H54 (cell line): ENCODE measurements at places on chromosomes 7 and 10.
A peak's percentile ranks its signal among the peaks of the same experiment; 100 is the strongest.

GRCh38 chr10:11231285-11231684, 213.6 kb downstream of the CELF2 start:
- no peak for DNase-seq

DNA sequence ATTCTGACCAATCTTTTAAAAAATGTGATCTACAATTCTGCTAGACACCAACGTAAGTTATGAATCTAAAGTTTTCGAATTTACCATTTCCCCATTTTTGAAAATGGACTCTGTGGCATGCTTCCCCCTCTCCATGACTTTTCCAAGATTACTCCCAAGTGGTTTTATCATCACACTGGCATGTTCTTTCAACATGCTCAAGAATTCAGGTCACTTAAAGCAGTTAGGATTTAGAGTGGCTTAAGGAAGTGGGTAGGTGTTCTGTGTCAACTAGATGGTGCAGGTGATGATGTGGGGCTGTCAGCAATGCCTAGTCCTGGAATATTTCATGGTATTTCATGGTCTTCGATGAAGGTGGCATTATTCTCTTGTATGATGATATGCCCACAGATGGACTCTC, 164.0 kb upstream of the ASAH2 start:
- DNase-seq: no peak

- no peak for DNase-seq
Observed at GRCh38 chr7:37218956-37219355, 229.7 kb downstream of the ELMO1 start.

DNA sequence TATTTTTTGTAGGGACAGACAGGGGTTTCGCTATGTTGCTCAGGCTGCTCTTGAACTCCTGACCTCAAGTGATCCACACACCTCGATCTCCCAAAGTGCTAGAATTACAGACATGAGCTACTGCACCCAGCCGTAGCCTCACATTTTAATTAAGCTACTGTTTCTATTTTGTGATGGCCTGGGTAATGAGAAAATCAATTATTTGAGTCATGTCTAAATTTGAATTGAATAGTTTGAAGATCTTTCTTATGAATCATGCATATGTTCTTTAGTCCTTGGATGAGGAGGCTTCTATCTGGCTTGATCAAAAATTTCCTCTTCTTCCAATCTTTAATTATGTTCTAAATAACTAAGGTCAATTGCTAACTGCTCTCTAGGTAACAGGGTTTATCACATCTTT, 175.0 kb downstream of the REEP3 start:
- DNase-seq: no peak

- DNase-seq: no peak
Observed at GRCh38 chr10:32253821-32254220, 93.1 kb downstream of the EPC1 start.

- DNase-seq: no peak
Observed at GRCh38 chr7:46206476-46207060, 285.5 kb upstream of the IGFBP3 start.

DNA sequence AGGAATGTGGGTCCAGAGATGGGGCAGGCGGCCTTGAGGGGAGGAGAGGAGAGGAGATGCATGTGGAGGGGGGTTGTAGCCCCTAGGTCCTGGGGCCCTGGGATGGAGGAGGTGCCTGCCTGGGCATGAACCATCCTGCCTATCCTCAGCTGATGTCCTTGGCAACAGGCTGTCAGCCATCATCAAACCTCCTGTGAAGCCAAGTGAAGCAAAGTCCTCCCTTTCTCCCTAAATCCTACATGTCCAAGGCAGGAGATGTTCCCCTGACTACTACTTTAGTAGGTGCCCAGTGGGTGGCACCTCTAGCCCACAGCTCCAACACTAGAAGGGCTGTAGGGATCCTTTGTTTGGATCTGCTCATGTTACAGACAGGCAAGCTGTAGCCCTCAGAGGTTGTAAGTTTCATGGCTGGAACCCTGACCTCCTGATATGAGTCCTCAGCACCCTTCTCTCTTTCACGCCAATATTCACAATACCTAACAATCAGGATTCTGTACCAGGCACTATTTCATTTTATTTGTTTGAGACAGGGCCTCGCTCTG, 66.6 kb upstream of the SYPL1 start:
- peak; percentile 15 for DNase-seq

DNA sequence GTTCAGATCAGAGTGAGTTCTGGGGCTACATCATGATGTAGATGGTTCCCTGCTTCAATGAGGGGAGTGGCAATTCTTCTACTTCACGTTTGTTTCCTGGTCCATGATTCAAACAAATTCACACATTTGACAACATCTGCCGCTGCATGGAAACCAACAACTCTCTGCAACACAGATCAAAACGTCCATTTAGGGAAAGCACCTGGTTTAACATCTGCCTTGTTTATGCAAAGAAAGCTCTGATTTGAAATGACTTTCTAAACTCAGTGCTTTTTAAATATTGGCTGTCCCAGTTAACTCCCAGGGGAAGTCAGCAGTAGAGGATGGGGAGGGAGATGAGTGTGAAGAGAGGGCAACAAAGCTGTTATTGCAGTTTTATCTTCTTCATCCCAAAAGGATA, 93.8 kb downstream of the GAD2 start:
- DNase-seq: no peak

GRCh38 chr7:91266689-91267090, 2.5 kb downstream of the FZD1 start:
- no peak for DNase-seq
